ENCODE measurements at places on chromosomes 7 and 10. TPM values are rescaled to one million over a fixed set of nuclear protein-coding genes. Genes with fewer than 3 reads are reported as not detected.

HOXA11 gene
- 5.0 TPM for total RNA-seq

HOGA1 gene
- total RNA-seq: 0.12 TPM

UBE3C gene
- 85.2 TPM for total RNA-seq

OR9A2 gene
- not detected for total RNA-seq

TSPAN13 gene
- total RNA-seq: 37.5 TPM

HYAL4 gene
- total RNA-seq: not detected

Measured in glomerular endothelial cell (primary cell).